ENCODE measurements at places on chromosomes 7 and 10.

GRCh38 chr10:98246911-98247805 lies 20.8 kb downstream of the LOXL4 start:
- DNase-seq = peak; percentile 87

DNA sequence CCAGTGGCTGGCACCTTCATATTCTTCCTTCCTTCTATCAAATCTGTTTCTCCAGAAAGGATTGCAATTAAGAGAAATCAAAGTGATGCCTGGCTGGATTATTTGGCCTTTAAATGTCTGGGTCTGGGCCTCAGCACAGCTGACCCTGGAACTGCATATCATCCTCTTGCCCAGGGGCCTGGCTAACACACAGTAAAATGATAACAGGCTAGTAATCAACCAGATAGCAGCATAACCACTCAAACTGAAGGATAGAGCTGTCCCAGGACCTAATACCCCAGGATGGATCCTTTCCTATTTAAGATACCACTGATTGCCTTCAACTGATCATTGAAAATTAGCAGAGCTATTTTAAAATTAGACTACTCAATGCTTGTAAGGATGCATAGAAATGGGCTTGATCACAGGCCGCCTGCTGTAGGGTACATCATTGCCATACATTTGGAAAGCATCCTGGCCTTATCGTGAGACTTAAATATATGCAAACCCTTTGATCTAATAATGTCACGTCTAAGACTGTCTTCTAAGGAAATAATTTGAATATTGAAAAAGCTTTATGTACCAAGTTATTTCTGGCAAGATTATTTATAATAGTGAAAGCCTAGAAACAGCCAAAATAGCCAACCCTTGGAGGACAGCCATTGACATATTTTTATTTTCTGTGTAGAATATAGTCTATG lies 144.0 kb upstream of the CHST15 start:
- no peak for DNase-seq

DNA sequence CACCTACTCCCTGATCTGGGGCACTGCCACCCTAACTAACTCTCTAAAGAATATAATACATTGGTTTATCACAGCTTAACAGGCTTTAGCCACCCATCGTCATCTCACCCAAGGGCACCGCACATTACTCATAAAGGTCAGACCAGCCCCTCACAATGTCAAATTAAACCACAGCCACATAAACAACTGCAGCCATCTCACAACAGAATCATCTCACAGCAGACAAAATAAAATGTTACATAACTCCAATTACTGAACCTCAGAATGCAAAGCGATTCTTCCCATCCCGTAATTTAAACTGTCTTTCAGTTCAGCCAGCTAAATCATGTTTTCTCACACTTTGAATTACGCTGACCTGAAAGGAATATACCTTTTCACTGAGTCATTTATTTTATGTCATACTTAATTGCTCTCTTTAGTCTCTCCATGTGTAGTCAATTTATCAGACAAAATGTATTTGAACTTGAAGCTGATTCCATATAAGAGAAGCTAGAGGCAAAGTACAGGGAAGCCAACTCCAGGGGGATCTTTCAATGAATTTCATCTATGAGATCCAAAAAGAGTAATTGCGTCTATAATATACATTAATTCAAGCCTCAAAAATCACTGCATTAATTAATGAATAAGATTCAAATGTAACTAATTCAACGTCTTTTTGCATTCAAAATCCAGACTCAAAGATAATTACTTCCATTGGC lies 96.9 kb upstream of the NEBL start:
- peak; percentile 3 for DNase-seq

DNA sequence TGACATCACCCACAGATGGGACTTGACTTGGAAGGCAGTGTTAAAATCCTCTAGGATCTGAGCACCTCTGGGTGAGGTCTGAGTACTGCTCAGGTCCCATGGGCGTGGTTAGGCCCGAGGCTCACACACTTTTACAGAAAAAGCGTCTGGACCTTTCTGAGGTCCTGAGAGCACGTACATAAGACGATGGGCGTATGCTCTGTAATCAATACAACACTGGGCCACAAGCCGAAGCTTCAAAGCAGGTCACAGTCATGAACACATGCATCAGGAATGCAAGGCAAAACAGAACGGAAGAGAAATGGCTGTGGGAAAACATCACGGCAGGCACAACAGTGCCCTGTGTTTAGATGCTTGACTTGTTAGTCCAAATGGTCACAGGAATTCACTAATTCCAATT lies 112.2 kb downstream of the LARP4B start:
- peak; percentile 86 for DNase-seq

- no peak for DNase-seq
These were observed 121.6 kb downstream of the THSD7A start for GRCh38 chr7:11710377-11710776.

- DNase-seq = no peak
These were observed 87.6 kb downstream of the NOD1 start for GRCh38 chr7:30390736-30391636.

DNA sequence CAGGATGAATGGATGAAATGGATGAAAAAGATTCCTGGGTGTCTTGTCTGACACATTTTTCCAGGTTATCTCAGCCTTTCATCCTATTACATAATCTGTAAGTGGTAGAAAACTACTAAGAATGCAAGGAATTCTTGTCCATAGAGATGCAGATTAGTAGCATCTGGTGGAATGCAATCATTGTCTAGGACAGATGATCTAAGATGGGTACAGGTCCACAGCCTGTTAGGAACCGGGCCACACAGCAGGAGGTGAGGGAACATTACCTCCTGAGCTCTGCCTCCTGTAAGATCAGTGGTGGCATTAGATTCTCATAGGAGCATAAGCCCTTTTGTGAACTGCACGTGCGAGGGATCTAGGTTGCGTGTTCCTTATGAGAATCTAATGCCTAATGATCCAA lies 225.0 kb downstream of the CALN1 start:
- DNase-seq = no peak

- DNase-seq = no peak
These were observed 248.5 kb downstream of the VTI1A start for GRCh38 chr10:112695539-112695938.

DNA sequence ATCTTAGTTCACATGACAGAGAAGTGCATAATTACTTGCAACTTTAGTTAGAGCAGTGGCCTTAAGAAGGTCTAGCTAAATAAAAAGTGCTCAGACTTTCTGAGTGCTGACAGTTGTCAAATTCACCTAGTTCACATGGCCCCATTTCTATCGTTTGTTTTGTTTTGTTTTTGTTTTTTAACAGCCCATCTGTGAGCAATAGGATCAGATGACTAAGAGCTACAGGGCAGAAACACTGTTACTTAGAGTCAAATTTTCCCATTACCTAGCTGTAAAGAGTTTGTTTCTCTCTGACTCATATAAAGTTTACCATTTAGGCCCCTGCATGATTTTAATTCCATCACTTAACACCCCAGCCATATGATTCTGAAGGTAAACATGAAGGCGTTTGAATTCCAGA lies 18.8 kb downstream of the CAV1 start:
- DNase-seq = peak; percentile 58

- DNase-seq = no peak
These were observed 237.8 kb downstream of the MAD1L1 start for GRCh38 chr7:1994931-1995330.

DNA sequence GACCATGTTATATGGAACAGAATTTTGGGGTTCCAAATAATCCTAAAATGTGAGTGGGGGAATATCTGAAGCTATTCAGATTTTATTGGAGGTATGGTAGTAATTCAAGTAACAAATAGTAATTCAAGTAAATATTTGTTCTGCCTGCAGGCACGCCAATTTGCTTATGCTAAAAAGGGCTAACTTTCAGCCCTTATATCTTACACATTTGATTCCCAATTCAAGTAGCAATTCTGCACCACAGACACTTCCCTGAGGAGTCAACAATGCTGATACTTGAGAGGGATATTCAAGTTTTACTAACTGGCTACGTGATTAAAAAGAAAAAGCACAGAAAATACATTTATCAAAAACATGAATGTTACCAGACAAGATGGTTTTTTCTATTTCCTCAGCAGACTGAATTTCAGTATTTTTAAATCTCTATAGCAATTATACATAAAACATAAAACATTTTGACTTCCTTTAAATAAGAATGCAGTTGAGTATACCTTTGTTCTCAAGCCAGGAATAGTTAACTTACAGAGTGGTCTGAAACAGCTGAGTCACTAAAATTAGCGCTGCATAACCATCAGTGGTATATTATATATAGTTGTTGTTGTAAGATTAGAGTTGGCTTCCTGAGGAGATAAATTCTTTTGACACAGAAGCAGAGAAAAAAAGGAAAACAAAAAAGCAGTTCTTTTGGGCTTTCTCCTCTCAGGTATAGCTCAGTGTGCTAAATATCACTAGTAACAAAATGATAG lies 33.9 kb downstream of the MTPN start:
- DNase-seq = no peak

- no peak for DNase-seq
These were observed 327.7 kb downstream of the GLRX3 start for GRCh38 chr10:130463876-130464364.

DNA sequence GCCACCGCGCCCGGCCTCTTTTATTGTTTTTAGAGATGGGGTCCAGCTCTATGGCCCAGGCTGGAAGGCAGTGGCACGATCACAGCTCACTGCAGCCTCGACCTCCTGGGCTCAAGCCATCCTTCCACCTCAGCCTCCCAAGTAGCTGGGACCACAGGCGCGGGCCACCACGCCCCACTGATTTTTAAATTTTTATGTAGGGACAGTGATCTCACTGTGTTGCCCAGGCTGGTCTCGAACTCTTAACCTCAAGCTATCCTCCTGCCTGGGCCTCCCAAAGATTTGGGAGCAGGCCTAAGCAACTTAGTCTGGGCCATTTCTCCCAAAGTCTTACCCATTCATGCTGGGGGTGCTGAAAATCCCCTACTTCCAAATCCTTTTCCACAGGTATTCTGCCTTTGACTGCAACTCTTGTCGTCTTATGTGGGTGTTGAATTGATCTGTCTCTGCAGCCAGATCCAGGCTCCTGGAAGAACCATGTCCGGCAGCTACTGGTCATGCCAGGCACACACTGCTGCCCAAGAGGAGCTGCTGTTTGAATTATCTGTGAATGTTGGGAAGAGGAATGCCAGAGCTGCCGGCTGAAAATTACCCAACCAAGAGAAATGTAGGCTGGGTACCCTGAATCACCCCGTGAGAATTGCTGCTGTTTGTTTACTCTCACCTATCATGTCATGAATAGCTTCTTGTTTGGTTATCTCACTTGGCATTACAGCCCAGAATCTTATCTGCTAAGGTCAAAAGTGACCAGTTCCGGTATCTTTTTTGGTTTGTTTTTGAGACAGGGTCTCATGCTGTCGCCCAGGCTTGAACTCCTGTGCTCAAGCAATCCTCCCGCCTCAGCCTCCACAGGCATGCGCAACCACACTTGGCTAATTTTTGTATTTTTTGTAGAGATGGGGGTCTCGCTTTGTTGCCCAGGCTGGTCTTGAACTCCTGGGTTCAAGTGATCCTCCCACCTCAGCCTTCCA lies 1.1 kb downstream of the ZDHHC4 start:
- DNase-seq = peak; percentile 16

DNA sequence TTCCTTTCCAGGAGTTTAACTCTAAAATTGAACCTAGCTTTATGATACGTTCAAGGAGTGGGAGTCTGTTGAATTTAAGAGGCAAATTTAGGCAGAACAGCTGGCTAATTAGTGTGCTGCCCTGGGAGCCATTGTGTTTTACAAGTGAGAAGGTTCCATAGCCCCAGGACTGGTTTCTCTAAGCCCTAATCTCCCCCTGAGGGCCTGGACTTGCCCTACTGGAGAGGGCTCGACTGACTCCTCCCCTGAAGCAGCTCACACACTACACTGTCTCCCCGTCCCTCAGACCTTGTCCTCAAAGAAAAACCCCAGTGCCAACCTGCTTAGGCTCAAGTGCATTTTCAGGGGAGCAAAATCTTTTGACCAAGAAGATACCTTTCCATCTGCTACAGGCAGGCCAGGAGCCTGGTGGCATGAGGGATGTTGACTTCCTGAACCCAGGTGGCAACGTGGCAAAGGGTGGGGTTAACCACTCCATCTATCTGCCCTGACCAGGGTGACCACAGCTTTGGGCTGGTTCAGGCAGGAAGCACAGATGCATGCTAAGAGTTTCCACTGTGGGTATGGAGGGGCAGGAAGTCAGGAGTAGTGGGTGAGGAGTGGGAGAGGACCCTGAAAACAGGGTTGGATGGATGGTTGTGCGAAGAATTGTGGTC lies 68.9 kb upstream of the CARD11 start:
- no peak for DNase-seq

DNA sequence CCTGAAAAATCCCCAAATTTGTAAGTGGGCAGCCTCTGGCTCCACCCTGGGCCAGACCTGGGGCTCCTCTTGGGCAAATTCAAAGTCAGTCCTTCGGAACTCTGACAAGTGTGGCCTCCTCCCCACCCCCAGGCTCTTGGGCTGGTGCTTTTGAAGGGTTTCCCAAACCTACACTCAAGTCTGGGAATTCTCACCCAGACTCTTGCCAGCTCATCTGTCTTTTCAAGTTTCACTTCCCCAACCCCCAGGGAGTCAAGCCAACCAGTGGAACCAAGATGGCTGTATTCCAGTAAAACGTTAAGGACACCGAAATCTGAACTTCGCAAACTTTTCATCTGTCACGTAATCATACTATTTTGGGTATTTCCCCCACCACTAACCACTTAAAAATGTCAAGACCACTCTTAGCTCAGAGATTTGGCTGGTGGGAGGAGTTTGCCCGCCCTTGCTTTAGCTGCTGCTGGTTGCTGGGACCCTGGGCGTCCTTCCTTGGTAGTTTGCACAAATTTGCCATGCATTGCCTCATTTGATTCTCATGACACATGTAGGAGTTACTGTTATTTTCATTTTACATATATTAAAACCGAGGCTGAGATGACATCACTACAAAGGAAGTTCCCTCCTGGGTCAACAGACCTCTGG lies 1.7 kb upstream of the MYO1G start:
- peak; percentile 33 for DNase-seq

GRCh38 chr7:16905300-16906044 lies 23.7 kb upstream of the AGR3 start:
- peak; percentile 13 for DNase-seq

Measured in AG10803 (cell line).